HS-5 (cell line): ENCODE measurements at places on chromosomes 5 and 9.

- no peak for DNase-seq
These were observed 135.2 kb downstream of the DOCK2 start for GRCh38 chr5:169772256-169772655.

- no peak for DNase-seq
These were observed 39.1 kb downstream of the POC5 start for GRCh38 chr5:75678155-75678554.

- DNase-seq = peak; percentile 9
These were observed 154.1 kb downstream of the EFNA5 start for GRCh38 chr5:107516452-107517184.

DNA sequence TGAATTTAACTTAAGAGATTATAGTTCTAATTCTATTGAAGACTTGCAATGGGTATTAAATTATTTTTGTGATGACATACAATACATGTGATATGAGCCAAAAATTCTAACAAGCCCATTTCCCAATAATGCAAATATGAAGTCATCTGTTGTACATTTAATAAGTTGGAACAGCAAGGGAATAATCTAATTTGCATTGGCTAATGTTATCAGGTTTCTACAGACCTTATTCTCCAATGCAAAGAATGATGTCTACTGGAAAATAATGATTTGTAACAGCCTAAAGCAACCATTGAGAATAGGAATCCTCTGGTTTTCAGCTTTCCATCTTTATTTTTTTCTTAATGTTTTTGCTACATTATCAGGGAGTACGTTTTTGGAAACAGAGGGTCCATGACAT is 89.1 kb upstream of the MINAR2 start:
- DNase-seq = no peak

DNA sequence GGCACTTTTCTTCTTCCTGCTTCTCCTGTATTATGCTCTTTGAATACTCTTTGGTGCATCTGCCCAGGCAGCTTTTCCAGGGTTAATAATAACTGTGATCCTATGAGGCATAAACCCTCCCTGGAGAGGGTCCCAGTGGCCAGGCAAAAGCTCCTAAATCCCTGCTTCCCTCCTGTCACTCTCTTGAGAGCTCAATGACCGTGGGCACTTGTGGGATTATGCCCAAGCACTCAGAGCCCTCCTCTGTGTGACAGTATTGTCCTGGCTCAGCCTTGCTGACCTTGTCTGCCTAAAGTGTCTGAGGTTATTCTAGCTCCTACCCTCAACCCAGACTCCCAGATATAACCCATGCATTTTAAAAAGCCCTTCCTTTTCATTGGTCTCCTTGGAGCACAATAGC is 51.9 kb downstream of the GALNT10 start:
- no peak for DNase-seq

DNA sequence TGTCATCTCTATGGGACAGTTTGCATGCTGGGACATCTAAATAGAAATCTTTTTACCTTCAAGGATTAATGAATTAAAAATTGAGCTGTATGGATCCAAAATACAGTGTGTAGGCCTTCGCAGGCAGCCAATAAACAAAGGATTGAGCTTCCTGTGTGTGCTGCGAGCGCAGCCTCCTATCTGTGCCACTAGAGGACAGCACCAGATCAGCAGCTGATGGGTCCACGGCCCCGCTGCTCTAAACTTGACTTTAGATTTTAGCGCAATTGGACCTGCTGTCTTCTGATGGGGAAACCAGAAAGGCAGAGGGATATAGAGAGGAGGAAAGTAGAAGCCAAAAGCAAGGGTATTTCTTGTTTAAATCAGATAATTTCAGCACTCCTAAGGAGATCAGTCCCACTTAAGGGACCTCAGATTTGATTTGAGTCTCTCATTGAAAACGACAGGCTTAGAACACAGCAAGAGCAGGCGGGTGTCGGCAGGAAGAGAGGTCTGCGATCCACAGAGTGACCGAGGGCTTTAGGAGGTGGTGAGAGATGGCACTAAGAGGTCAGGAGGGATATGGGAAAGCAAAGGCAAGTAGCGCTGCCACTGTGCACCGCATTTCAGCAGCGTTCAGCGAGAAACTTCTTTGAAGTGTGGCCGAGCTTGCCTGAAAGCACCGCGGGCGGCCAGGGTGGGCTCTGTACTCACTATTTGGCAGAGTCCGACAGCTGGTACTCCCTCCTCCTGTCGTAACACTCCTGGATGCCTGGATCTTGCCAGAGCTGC is 214.3 kb downstream of the GNA14 start:
- DNase-seq = no peak

DNA sequence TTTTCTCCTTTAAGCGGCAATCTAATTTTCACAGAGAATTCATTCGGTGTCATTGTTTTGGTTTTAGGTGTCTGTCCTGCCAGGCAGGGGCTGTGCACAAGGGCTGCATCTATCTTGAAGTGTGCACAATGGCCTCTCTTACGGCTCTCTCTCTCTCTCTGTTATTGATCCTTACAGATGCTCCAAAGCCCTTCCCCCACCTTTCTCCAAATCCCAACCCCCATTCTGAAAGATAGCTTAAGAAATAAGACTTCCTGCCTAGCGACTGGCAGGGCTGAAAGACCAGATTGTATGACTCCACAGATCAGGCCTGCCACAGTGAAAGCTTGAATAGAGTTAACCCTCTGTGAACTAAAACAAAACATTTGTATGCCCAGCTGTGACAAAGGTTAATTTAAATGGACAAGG is 86.5 kb upstream of the NR5A1 start:
- DNase-seq = no peak

DNA sequence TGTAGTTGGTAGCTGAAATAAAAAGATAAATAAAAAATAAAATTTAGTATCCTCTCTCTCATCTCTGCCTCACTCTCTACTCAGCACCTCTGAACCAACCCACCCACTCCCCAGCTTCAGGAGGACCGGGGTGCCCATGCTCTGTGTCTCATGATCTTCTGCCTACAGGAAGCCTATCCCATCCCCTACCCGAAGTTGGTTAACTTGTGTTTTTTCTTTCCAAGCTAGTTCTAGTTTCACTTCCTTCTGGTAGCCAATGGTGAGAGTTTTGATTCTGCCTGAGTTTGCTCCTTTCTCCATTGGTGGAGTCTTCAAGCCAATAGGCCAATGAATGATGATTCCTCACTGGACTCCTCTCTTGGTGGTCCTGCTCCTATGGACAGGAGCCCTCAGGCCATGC is 32.1 kb downstream of the SNX24 start:
- no peak for DNase-seq

GRCh38 chr9:130425741-130426466 is 18.9 kb upstream of the ASS1 start:
- DNase-seq = no peak

- DNase-seq = no peak
These were observed 12.9 kb upstream of the FGF10 start for GRCh38 chr5:44402084-44402483.

DNA sequence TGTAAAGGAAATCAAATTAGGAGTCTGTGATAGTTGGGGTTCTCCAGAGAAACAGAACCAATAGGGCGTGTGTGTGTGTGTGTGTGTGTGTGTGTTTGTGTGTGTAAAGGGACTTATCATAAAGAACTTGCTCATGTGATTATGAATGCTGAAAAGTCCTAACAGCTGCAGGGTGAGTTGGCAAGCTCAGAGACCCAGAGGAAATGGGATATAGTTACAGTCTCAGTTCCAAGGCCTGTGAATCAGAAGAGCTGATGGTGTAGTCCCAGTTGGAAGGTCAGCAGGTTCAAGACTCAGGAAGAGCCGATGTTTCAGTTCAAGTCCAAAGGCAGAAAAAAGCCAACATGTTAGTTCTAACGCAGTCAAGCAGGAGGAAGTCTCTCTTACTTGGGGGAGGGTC is 214.2 kb downstream of the ELAVL2 start:
- DNase-seq = no peak

GRCh38 chr9:135489188-135489906 is 9.8 kb downstream of the PPP1R26 start:
- no peak for DNase-seq

DNA sequence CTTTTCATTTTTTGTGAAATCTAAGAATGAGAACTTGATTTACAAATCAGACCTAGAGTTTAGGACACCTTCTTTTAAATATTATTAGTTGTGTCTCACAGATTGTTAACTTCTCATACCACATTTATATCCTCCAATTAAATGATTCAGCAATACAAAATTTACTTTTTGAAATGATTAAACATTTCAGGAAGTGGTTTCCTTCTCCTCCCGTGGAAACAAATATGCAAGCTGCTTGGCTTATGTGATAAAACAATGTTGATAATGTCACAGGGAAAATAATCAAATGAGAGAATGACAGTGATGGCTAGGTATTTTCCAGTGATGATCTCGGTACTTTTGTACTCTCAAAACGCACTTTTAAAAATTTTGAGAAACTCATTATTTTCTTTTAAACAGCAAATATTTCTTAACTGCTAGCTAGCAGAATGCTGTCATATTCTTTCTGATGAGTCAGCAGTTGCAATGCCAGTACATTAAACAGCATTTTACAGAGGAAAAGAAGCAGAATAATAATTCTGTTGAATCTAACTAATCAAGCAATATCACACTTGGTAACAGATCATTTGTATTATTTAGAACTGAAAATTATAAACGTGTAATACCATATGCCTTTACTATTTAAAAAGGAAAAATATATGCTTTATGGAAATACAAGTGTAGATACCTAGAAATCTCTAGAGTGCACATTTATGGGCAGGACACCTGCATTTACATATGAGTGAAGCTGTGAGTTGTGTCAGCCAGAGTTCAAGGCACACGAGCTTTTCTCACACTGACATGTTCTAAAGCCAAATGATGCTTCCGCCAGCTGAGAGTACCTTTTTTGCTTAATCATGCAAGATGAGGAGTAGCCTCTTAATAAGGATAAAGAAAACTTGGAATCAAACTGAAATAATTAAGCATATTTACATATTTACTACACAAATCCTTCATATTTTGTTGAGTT is 53.6 kb upstream of the CDH18 start:
- DNase-seq = peak; percentile 37

DNA sequence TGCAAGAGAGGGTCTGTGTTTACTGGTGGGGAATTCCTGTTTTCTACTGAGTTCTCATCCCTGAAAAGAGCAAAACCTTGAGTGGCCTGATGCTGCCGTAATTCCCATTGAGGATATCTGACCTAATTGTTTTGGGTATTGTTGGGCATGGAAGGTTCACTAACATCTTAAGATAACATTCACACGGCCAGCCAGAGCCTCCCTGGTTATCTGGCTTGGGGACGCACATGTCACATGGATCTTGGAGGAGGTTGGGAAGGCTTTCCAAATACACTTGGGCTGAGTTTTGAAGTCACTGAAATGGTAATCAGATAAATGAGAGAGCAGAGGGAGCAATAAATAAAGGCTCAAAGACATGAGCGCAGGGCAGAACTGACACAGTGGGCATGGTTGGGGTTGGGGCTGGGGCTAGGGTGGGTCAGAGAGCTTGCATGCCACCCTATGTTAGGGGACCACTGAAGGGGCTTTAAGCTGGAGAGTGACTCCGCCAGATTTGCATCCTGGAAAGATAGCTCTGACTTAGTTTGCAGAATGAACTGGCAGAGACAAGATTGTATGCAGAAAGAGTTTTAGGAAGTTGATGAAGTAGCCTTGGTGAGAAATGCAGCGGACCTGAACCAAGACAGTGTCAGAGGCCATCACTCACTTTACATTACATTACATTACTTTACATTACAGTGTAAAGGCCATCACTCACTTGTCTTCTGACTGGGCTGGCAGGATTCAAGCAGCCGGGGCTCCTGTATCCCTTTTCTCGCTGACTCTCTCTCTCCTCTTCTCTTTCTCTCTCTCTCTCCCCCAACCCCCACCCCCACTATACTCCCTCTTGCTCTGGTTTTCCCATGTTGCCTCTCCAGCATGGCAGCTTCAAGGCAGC is 24.2 kb downstream of the SLC1A1 start:
- no peak for DNase-seq

- DNase-seq = no peak
These were observed 593.1 kb downstream of the IRX1 start for GRCh38 chr5:4188704-4189103.

DNA sequence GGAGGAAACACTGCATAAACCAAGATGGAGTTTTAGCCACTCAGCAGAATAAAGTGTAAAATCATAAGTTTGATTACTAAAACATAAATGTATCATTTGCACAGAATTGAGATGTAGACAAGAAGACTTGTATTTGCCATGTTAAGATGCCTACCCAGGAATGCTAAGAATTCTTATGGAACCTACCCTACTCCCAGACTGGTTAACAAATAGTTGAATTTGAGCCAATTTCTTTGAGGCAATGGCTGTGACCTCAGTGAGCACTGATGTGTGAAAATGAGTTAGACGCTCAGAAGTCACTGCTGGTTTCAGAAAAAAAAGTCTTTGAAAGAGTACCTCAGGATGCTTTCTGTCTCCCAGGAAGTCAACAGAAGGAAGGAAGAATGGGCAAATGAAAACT is 95.6 kb downstream of the ESM1 start:
- peak; percentile 76 for DNase-seq

- no peak for DNase-seq
These were observed 24.1 kb downstream of the SLC1A3 start for GRCh38 chr5:36630201-36631145.

DNA sequence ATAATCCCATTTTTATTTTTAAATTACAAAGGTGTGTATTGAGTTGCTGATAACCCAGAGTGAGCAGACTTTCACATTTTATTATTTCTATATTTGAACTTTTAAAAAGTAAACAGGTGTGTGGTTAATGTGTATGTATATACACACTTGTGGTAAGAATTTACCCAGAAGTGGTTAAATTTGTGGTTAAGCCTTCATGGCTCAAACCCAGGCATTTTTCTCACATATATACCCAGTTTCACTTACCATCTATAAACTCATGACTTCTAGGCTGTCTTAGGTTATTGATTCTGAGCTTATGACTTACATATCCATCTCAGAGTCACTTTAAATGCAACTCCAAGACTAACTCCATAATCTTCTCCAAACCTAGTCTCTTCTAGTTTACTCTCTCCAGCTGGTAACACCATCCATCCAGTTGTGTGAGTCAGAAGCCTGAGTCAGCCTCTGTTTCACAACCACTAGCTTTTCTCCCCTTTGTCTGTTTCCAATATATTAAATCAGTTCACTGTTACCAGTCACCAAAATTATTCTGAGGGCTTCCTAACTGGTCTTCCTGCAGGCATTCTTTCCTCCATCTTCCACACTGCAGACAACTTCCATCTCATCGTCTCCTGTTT is 20.2 kb downstream of the ZBED3 start:
- peak; percentile 51 for DNase-seq

- DNase-seq = no peak
These were observed 41.6 kb upstream of the PDE8B start for GRCh38 chr5:77168879-77169244.

- DNase-seq = no peak
These were observed 83.8 kb upstream of the ERCC6L2 start for GRCh38 chr9:95791695-95792094.
